Astrocyte of the hippocampus (primary cell): ENCODE measurements at places on chromosomes 7 and 10.
A peak's percentile ranks its signal among the peaks of the same experiment; 100 is the strongest.

DNA sequence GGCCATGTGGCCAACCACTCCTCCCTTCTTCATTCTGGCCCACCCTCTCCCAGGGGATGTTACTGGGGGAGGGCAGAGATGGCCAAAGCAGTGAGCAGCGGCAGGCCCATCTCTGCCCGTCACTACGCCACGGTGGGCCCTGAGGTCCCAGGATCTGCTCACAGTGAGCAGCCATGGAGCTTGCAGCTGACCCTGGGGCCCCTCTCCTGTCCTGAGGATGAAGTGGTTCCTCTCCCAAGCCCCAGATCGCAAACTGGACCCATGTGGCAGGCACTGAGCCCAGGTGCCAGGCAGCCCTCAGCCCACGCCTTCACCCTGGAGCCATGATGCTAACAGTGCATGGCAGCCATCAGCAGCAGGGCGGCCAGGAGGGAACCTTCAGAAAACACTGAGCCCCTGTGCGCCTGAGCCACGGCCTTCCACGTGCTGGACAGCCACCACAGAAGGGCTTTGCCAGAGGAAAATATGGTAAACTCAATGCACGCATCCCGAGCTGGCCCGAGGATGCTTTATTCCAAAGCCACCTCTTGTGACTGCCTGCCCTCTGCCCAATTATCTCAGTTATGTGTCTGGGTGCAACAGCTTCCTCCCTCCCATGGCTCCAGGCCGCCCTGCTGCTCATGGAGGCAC, 485.7 kb downstream of the PTPRN2 start:
- DNase-seq, result no peak

DNA sequence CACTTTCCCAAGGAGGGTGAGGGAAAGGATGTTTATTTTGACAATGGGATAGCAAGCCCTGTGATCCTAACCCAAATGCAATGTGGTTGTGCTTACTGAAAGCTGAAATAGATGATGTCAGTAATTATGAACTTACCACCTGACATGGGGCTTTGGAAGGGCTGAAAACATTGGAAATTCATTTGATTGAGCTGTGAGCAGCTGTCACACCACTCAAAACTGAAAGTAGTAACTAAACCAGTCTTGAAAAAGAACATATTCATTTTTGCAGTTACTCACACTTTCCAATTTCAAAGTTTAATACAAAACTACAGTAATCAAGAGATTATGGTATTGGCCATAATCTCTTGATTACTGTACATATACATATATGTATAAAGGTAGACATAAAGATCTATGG, 155.5 kb upstream of the HPS1 start:
- no peak for DNase-seq

DNA sequence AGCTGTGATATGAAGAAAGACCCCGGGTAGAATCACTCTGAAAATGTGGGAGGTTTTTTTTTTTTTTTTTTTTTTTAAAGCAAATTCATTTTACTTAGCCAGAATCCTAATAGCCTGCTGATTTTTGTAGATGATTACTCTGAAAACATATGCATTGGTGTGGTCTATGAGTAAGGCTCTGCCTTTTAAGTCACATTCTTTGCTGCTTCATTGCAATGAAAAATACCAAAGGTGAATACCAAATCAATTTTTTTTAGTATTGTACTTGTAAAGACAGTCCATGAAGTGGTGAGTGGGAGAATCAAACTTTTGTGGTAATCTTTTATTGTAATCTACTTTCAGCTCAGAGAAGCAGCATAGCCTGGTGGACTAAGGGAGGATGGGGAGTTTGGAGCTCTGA, 130.3 kb downstream of the SDK1 start:
- DNase-seq, result peak; percentile 30

- DNase-seq, result no peak
Measured at GRCh38 chr10:86263907-86264306, 102.7 kb downstream of the GRID1 start.

DNA sequence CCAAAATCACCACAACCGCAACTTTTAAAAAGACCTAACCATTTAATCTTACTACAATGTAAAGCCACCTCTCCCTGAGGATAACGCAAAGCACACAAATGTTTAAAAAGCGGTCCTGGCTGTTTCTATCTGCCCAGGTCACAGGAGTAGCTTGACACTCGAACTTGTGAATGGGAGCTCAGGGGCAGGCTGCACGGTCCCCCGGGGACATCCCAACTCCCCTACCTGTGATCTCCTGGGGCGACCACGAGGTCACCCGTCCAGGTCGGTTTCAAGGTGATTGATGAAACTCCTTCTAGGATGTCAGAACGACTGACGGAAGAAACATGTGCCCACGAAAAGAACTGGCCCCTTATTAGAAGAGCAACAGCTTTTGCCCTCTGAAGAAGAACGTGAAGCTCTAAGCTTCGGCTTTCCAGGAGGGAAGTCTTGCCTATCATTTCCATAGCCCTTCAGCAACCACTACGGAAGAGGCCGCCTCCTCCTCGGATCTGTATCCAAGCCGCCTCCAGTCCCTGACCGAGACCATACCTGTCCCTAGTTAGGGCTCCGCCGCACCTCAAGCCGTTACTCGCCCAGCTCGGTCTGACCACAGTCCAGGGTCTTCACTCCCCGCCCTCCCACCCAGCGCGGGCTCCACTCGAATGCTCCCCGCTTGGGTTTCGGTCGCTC, 459 bp downstream of the CYCS start:
- DNase-seq, result no peak

GRCh38 chr10:19785366-19785765, 30.9 kb upstream of the PLXDC2 start:
- peak; percentile 7 for DNase-seq

DNA sequence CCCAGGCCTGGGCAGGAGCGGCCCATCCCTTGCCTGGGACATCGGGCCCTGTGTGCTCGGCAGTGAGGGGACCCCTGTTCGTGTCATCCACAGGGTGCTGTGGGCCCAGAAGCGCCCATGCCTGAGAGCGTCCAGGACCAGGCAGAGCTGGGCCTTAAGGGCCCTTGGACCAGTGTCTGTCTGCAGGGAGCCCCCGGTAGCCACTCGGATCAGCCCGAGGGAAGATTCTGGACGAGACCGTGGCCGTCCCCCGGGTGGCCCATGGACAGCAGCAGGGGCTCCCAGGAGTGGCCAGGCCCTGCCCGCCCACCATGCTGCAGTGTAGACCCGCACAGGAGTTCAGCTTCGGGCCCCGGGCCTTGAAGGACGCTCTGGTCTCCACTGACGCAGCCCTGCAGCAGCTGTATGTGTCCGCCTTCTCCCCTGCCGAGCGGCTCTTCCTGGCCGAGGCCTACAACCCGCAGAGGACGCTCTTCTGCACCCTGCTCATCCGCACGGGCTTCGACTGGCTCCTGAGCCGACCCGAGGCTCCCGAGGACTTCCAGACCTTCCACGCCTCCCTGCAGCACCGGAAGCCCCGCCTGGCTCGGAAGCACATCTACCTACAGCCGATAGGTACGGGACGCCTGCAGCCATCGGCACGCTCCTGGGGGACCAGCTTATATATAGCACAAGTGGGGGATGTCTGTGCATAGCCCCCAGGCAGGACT, 12.3 kb downstream of the AMZ1 start:
- no peak for DNase-seq
